ENCODE measurements at places on chromosomes 13 and 19. TPM values are rescaled to one million over a fixed set of nuclear protein-coding genes. Genes with fewer than 3 reads are reported as not detected.

The FXYD3 gene
- total RNA-seq, result 61.6 TPM

The CA11 gene
- total RNA-seq, result 4.1 TPM

The SAMD1 gene
- total RNA-seq, result 90.5 TPM

The KLC3 gene
- total RNA-seq, result 27.5 TPM

The ZSCAN4 gene
- not detected for total RNA-seq

The WDR87 gene
- not detected for total RNA-seq

The MCOLN1 gene
- total RNA-seq, result 10.2 TPM

The TTC9B gene
- 0.17 TPM for total RNA-seq

- H3K27me3 ChIP-seq, result no peaks in the 10 kb centered on the region
- peak; percentile 11 for DNase-seq
- H3K36me3 ChIP-seq, result no peaks in the 10 kb centered on the region
- no peak overlapping the region for H3K4me3 ChIP-seq
These were observed 80.4 kb downstream of the LRCH1 start for GRCh38 chr13:46633416-46633815.

GRCh38 chr19:1746401-1747284, 6.7 kb upstream of the ONECUT3 start:
- 0 out of 2 replicates have a peak, but pooled peaks cover 4% of the 10 kb centered on the region for H3K27me3 ChIP-seq
- H3K36me3 ChIP-seq, result no peaks in the 10 kb centered on the region
- peak; percentile 68 for DNase-seq
- H3K4me3 ChIP-seq, result peak overlapping the region; percentile 59
- H3K4me1 ChIP-seq, result peaks cover 42% of the 10 kb centered on the region

GRCh38 chr13:45516757-45517156, 52.0 kb downstream of the COG3 start:
- H3K4me1 ChIP-seq, result peaks cover 43% of the 10 kb centered on the region
- DNase-seq, result no peak
- H3K36me3 ChIP-seq, result peaks cover 37% of the 10 kb centered on the region
- no peak overlapping the region for H3K4me3 ChIP-seq

GRCh38 chr13:52112591-52112990, 16.3 kb downstream of the NEK5 start:
- H3K27ac ChIP-seq, result no peak overlapping the region
- no peaks in the 10 kb centered on the region for H3K27me3 ChIP-seq

GRCh38 chr13:43936647-43937046, 56.9 kb downstream of the LACC1 start:
- H3K27me3 ChIP-seq, result no peaks in the 10 kb centered on the region
- no peak for DNase-seq
- no peak overlapping the region for H3K27ac ChIP-seq
- H3K36me3 ChIP-seq, result no peaks in the 10 kb centered on the region

- H3K27ac ChIP-seq, result no peak overlapping the region
- no peaks in the 10 kb centered on the region for H3K27me3 ChIP-seq
- H3K4me1 ChIP-seq, result peaks cover 17% of the 10 kb centered on the region
- no peaks in the 10 kb centered on the region for H3K36me3 ChIP-seq
These were observed 80.6 kb downstream of the NUFIP1 start for GRCh38 chr13:44908712-44909111.

GRCh38 chr13:22024381-22024994, 353.6 kb downstream of the FGF9 start:
- H3K36me3 ChIP-seq, result no peaks in the 10 kb centered on the region
- no peaks in the 10 kb centered on the region for H3K27me3 ChIP-seq
- H3K4me3 ChIP-seq, result no peak overlapping the region
- no peak for DNase-seq

DNA sequence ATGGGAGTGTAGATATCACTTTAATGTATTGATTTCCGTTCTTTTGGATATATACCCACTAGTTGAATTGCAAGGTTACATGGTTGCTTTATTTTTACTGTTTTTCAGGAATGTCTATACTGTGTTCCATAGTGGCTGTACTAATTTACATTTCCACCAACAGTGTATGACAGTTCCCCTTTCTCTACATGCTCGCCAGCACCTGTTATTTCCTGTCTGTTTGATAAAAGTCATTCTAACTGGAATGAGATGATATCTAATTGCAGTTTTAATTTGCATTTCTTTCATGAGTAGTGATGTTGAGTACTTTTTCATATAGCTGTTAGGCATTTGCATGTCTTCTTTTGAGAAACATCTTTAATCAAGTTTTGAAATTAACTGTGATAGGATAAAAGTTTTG, 818.6 kb downstream of the SLITRK6 start:
- H3K36me3 ChIP-seq, result no peaks in the 10 kb centered on the region
- no peak overlapping the region for H3K27ac ChIP-seq
- no peaks in the 10 kb centered on the region for H3K4me1 ChIP-seq
- H3K27me3 ChIP-seq, result no peaks in the 10 kb centered on the region
- H3K4me3 ChIP-seq, result no peak overlapping the region

- DNase-seq, result no peak
- H3K27me3 ChIP-seq, result no peaks in the 10 kb centered on the region
- no peak overlapping the region for H3K4me3 ChIP-seq
These were observed 12.1 kb downstream of the ZNF561 start for GRCh38 chr19:9608912-9609311.

DNA sequence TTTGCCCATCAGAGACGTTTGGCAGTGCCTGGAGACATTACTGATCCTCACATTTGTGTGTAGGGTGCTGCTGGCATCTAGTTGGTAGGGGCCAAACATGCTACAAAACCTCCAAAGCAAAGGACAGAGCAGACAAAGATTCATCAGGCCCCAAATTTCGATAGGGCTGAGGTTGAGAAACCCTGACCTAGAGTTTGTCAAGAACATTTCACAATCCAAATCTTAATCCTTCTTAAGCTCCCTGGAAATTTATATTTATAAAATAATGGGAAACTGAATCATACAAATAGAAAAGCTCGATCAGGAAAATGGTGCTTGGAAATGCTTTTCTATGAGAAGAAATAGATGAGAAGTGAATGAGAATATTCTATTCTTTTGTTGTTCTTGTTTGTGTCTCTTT, 273.6 kb downstream of the DCT start:
- H3K4me1 ChIP-seq, result peaks cover 4% of the 10 kb centered on the region
- no peaks in the 10 kb centered on the region for H3K36me3 ChIP-seq
- H3K27ac ChIP-seq, result no peak overlapping the region
- no peak for DNase-seq

DNA sequence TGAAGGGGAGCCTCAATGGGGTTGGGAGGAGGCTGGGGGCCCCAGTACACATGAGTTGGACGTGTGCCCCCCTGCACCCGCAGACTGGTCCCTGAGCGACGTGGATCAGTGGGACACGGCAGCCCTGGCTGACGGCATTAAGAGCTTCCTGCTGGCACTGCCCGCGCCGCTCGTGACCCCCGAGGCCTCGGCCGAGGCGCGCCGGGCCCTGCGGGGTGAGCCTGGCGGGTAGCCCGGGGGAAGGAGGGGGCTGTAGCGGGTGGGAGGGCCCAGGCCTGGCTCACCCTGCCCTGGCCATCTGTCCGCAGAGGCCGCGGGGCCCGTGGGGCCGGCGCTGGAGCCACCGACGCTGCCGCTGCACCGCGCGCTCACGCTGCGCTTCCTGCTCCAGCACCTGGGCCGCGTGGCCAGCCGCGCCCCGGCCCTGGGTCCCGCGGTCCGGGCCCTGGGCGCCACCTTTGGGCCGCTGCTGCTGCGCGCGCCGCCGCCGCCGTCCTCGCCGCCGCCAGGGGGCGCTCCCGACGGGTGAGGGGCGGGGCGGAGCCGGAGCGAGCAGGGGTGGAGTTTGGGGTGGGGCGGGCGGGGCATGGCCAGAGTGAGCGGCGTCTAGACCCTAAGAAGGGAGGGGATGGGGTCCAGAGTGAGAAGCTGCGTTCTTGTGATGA, 8.1 kb downstream of the PIK3R2 start:
- peaks cover 9% of the 10 kb centered on the region for H3K4me1 ChIP-seq
- DNase-seq, result peak; percentile 78
- H3K27ac ChIP-seq, result no peak overlapping the region
- no peaks in the 10 kb centered on the region for H3K27me3 ChIP-seq

DNA sequence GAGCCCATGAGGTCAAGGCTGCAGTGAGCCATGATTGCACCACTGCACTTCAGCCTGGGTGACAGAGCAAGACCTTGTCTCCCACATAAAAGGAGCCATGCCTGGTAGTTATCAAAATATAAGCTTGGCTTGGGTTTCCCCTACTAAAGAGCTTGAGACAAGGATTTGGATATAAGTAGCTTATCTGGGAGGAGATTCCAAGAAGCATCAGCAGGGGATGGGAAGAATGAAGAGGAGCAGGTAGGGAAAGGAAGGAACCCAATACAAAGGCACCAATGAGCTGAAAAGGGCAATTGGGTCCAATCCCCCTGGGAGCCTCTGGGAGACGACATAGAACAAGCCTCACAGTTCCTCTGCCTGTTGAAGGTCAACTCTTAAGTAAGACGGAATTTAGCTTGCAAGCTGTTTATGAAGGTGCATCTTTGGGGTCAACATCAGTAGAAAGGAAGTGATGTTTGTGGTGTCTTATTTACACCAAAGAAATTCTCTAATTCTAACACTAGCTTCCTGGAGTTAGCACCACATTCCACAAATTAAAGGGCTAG, 7.4 kb upstream of the CLEC4G start:
- H3K27me3 ChIP-seq, result peaks cover 63% of the 10 kb centered on the region
- no peak overlapping the region for H3K4me3 ChIP-seq
- H3K4me1 ChIP-seq, result no peaks in the 10 kb centered on the region
- DNase-seq, result no peak
- H3K36me3 ChIP-seq, result no peaks in the 10 kb centered on the region
- H3K27ac ChIP-seq, result no peak overlapping the region

GRCh38 chr19:7902796-7903243, 857 bp upstream of the MAP2K7 start:
- peak overlapping the region; percentile 75 for H3K4me3 ChIP-seq
- DNase-seq, result peak; percentile 35
- no peaks in the 10 kb centered on the region for H3K27me3 ChIP-seq
- H3K36me3 ChIP-seq, result peaks cover 12% of the 10 kb centered on the region
- peaks cover 20% of the 10 kb centered on the region for H3K4me1 ChIP-seq

- DNase-seq, result no peak
- no peak overlapping the region for H3K27ac ChIP-seq
- H3K4me1 ChIP-seq, result no peaks in the 10 kb centered on the region
- no peaks in the 10 kb centered on the region for H3K27me3 ChIP-seq
These were observed 1204.3 kb downstream of the UQCRFS1 start for GRCh38 chr19:28008695-28009094.

GRCh38 chr13:99663185-99663825, 162.0 kb downstream of the TM9SF2 start:
- no peak overlapping the region for H3K27ac ChIP-seq
- DNase-seq, result no peak
- H3K4me3 ChIP-seq, result no peak overlapping the region
- no peaks in the 10 kb centered on the region for H3K4me1 ChIP-seq

DNA sequence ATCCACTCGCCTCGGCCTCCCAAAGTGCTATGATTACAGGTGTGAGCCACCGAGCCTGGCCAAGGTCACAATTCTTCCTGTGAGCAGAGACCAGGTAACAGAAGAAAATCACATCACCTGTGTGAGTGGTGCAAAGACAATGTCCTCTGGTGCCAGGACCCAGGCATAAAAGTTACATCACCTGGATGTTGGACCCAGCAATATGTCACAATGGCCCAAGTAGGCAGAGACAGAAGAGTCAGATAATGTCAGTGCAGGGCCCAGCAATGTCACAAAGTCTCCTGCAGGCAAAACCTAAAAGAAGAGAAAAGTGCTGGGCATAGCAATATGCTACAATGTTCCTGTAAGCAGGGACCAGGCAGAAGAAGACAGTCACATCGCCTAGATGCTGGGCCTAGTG, 5.5 kb upstream of the ZNF724 start:
- no peak for DNase-seq
- H3K4me3 ChIP-seq, result no peak overlapping the region
- H3K27ac ChIP-seq, result no peak overlapping the region
- H3K27me3 ChIP-seq, result no peaks in the 10 kb centered on the region

DNA sequence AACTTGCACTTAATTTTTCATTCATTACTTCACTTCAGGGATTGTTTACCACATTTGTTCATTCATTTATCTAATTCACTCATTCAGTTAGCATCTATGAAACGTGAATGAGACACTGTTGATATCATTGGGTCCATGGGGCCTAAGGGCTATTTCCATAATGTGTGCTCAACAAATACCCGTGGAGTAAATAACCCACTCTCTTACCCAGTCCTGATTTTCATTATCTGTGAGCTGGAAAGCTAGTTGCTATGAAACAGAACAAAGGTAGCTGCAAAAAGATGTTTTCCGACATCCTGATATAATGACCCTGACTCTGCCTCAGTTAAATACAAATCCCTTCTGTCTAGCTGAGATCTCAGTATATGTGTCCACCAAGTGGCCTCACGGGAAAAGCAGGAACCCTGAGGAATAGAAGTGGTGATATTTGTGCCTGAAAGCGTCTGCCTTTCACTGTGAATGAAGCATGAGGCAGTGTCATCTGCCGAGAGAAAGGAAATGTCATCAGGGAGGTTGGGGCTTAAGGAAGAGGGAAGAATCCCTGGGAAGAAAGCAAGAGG, 63.8 kb downstream of the SERTM1 start:
- no peak overlapping the region for H3K4me3 ChIP-seq
- H3K36me3 ChIP-seq, result no peaks in the 10 kb centered on the region
- H3K27me3 ChIP-seq, result no peaks in the 10 kb centered on the region
- no peak overlapping the region for H3K27ac ChIP-seq

GRCh38 chr13:51003642-51004041, 94.1 kb downstream of the RNASEH2B start:
- no peak overlapping the region for H3K4me3 ChIP-seq
- no peaks in the 10 kb centered on the region for H3K36me3 ChIP-seq
- no peak for DNase-seq
- no peaks in the 10 kb centered on the region for H3K4me1 ChIP-seq
- no peak overlapping the region for H3K27ac ChIP-seq

DNA sequence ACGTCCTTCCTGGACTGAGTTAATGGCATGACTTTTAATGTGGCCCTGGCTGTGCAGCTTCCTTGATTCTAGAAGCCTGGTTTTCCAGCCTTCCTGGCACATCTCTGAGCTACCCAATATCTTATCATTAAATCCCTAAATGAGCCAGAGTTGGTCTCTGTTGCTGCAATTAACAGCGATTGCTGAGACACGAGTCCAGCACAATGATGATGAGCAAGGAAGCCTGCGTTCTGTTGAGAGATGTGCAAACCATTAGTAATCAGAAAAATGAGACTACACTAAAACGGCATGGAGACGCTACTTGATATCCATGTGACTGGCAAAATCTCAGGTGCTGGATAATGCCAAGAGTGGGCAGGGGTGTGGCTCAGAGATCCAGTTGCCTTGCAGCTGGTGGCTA, 26.2 kb downstream of the GPR42 start:
- no peak overlapping the region for H3K4me3 ChIP-seq
- H3K36me3 ChIP-seq, result no peaks in the 10 kb centered on the region
- no peaks in the 10 kb centered on the region for H3K4me1 ChIP-seq
- DNase-seq, result no peak

GRCh38 chr13:62357887-62358645, 942.4 kb upstream of the PCDH20 start:
- H3K27me3 ChIP-seq, result no peaks in the 10 kb centered on the region
- no peak overlapping the region for H3K27ac ChIP-seq
- no peak overlapping the region for H3K4me3 ChIP-seq
- H3K36me3 ChIP-seq, result no peaks in the 10 kb centered on the region
- peak; percentile 62 for DNase-seq
